ENCODE measurements at places on chromosomes 11 and 22.
A peak's percentile ranks its signal among the peaks of the same experiment; 100 is the strongest.

DNA sequence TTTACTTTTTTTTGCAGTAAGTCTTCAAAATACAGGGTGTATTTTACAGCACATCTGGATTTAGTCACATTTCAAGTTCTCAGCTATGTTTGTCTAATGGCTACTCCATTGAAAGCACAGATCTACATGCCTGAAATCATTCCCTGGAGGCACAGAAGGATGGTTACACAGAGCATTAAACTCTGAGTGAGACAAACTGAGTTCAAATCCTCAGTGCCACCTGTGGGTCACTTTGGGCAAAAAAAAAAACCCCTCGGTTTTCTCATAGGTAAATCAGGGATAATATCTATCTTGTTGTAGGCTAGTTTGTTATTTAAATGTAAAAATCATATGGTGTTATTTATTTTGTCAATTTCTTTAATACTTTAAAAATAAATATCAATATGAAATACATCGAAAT lies 7.7 kb downstream of the ANKRD49 start:
- no peak overlapping the region for H3K27ac ChIP-seq
- no peak for DNase-seq
- no peaks in the 10 kb centered on the region for H3K27me3 ChIP-seq
- no peaks in the 10 kb centered on the region for H3K4me1 ChIP-seq
- no peak overlapping the region for H3K4me3 ChIP-seq
- peaks cover 21% of the 10 kb centered on the region for H3K36me3 ChIP-seq

GRCh38 chr11:61369372-61370348 lies 7.5 kb downstream of the TMEM138 start:
- H3K27ac ChIP-seq, result no peak overlapping the region
- H3K4me1 ChIP-seq, result peaks cover 7% of the 10 kb centered on the region
- DNase-seq, result no peak
- H3K4me3 ChIP-seq, result no peak overlapping the region
- peaks cover 54% of the 10 kb centered on the region for H3K36me3 ChIP-seq
- H3K27me3 ChIP-seq, result no peaks in the 10 kb centered on the region

DNA sequence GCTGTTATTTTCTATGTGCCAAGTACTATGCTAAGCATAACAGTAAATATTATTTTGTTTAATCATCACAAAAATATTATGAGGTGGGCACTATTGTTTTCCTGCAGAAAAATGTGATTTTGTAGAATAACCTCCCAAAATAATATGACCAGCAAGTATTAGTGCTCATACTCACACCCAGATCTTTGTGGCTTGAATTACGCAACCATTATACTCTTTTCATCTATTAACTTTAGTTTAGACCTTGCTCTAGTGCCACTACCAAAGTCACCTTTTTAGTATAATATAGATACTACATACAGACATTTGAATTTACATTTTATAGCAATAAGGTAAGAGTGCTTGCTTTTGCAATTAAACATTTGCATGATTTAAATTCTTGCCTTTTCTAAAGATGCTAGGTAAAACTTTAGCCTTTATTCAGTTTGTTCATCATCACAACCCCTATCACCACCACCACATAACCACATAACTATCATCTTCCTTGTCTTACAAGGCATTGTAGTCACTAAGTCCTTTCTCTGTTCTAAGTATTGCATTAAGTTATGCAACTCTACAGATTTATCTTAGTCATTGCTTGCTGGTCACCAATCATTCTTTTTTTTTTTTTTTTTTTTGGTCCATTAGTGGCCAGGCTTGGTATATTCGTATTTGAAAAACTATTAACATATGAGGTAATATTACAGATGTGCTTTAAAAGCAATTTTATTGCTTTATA lies 68.4 kb downstream of the GAS2 start:
- DNase-seq, result no peak
- H3K4me1 ChIP-seq, result no peaks in the 10 kb centered on the region

- DNase-seq, result no peak
- no peak overlapping the region for H3K4me3 ChIP-seq
- peaks cover 4% of the 10 kb centered on the region for H3K4me1 ChIP-seq
- no peaks in the 10 kb centered on the region for H3K36me3 ChIP-seq
- no peak overlapping the region for H3K27ac ChIP-seq
Observed at GRCh38 chr11:125489166-125489565, 6.9 kb downstream of the FEZ1 start.

GRCh38 chr11:19073454-19074415 lies 13.2 kb upstream of the MRGPRX2 start:
- no peak overlapping the region for H3K4me3 ChIP-seq
- peaks cover 13% of the 10 kb centered on the region for H3K27me3 ChIP-seq
- no peak for DNase-seq
- no peaks in the 10 kb centered on the region for H3K36me3 ChIP-seq
- peaks cover 4% of the 10 kb centered on the region for H3K4me1 ChIP-seq

DNA sequence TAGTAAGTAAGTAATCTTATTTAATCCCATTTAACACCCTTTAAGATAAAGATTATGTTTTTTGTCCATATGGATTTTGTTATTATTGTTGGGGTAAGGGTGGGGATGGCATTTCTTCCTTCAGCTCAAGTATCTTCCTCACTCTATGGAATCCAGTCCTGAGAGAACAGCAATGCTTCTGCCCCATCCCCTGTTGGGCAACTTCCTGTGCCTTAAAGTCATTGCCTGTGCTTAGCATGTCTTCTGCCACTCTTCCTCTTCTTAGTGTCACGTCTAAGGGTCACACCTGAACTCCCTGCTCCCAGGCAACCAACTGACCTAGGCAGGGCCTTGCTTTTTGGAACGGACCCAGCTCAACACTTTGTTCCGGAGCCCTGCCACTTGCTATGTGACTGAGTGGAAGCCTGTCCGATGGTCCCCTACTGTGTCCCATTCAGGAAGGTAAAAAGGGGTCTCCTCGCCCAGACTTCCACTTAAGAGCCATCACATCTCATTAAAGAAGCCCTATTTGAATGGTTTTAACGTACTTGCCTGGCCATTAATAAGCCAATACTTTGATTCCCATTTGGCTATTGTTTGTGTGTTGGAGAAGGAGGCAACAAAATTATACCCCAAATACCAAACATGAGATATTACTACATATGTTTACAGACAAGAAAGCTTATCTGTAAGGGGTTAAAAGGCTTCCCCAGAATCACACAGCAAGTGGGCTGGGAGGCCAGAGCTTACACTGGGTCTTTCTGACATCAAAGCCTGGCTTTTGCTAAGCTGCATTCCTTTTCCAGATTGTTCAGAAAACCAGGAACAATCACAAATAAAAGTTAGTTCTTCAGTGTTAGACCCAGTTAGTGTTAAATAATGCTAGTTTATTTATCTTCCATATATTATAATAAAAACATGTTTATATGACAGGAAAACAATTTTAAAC lies 59.2 kb downstream of the RAB38 start:
- no peak overlapping the region for H3K27ac ChIP-seq
- no peaks in the 10 kb centered on the region for H3K27me3 ChIP-seq
- DNase-seq, result no peak
- H3K4me3 ChIP-seq, result no peak overlapping the region

DNA sequence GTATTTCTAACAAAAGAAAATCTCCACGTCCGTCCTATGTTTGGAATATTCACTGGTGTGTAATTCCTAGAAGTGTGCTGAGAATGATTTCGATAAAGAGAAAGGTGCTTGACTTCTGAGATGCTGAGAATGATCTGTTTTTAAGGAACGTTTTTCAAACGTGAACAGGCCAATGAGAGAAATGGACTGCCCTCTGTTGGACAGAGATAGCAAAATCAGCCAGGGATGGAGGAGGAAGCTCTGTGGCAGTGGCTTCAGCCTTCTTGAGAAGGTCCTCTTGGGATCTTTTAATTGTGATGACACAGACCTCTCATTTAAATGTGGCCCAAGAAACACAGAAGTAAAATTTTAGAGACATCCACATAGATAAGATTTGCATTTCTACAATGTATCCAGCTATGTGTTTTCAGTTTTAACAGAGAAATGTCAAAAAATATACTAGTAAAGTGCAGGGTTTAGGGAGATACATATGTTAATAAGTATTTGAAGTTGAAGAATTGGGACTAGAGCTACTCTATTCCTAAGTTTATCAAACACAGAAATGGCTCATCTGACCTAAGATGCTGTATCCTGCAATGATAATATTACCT lies 84.0 kb upstream of the RCN1 start:
- H3K27me3 ChIP-seq, result peaks cover 28% of the 10 kb centered on the region
- no peaks in the 10 kb centered on the region for H3K36me3 ChIP-seq
- no peaks in the 10 kb centered on the region for H3K4me1 ChIP-seq
- H3K27ac ChIP-seq, result no peak overlapping the region
- DNase-seq, result peak; percentile 35

- no peak for DNase-seq
- peaks cover 43% of the 10 kb centered on the region for H3K27me3 ChIP-seq
- H3K27ac ChIP-seq, result no peak overlapping the region
- H3K4me1 ChIP-seq, result peaks cover 2% of the 10 kb centered on the region
- no peaks in the 10 kb centered on the region for H3K36me3 ChIP-seq
Observed at GRCh38 chr11:117859488-117860112, 16.9 kb downstream of the FXYD6 start.

DNA sequence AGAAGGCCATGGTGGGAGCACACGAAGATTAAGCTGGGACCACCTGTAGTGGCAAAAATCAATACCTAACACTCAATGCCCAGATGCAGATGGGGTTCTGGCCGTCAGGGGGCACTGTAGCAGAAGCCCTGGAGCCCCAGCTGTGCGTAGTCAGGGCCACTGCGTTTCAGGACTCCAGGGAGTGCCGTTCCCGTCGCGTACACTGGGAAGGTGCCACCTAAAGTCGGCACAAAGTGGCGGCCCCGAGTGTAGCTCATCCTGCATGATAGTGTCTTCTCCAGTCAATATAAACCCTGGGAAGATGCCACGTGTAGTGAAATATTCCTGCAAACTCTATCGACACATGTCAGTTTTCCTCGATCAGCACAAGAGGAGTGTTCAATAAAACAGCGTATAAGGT lies 123.8 kb upstream of the NTM start:
- H3K4me3 ChIP-seq, result no peak overlapping the region
- DNase-seq, result no peak
- H3K27me3 ChIP-seq, result no peaks in the 10 kb centered on the region
- H3K36me3 ChIP-seq, result no peaks in the 10 kb centered on the region
- H3K27ac ChIP-seq, result no peak overlapping the region
- no peaks in the 10 kb centered on the region for H3K4me1 ChIP-seq

- no peak overlapping the region for H3K4me3 ChIP-seq
- peaks cover 63% of the 10 kb centered on the region for H3K4me1 ChIP-seq
- peak overlapping the region; percentile 64 for H3K27ac ChIP-seq
- peaks cover 71% of the 10 kb centered on the region for H3K36me3 ChIP-seq
Observed at GRCh38 chr11:3831378-3832239, 9.2 kb downstream of the RHOG start.

DNA sequence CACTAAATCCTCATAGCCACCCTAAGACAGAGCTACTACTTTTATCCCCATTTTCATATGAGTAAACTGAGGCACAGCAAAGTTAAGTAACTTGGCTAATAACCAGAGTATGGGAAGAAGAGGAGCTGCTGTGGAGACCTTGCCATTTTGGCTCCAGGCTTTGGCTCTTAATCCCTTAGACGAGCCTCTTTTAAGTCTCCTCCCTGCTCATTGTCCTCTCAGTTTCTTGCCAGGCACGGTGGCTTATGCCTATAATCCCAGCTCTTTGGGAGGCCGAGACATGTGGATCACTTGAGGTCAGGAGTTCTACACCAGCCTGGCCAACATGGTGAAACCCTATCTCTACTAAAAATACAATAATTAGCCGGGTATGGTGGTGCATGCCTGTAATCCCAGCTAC lies 78.6 kb downstream of the PRR5L start:
- H3K36me3 ChIP-seq, result no peaks in the 10 kb centered on the region
- peaks cover 86% of the 10 kb centered on the region for H3K27me3 ChIP-seq
- H3K4me1 ChIP-seq, result peaks cover 28% of the 10 kb centered on the region
- H3K27ac ChIP-seq, result no peak overlapping the region

GRCh38 chr11:98835335-98835734 lies 185.4 kb upstream of the CNTN5 start:
- no peaks in the 10 kb centered on the region for H3K4me1 ChIP-seq
- H3K27ac ChIP-seq, result no peak overlapping the region
- no peaks in the 10 kb centered on the region for H3K36me3 ChIP-seq

DNA sequence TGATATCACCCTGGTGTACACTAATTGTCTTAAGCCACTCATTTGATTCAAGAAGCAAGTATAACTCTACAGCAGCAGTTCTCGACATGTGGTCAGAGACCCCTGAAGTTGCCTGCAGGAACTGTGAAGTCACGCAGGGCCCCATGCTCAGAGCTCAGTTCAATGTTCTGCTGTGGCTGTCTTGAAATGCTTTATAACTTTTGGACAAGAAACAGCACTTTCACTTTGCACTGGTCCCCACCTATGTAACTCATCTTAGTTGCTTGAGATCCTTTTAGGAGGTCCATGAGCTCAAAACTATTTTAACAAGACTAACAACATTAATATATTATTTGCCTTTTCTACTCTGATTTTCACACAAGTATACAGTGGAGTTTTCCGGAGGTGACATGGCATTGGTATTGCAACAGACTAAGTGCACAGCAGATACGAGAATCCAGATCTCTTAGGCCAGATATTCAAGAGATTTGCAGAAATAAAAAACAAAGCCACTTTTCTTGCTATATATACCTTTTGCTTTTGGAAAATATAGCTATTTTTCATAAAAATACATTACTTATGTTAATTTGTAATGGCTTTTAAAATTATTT lies 64.8 kb downstream of the PRR5L start:
- peaks cover 40% of the 10 kb centered on the region for H3K4me1 ChIP-seq
- no peak overlapping the region for H3K27ac ChIP-seq
- H3K36me3 ChIP-seq, result no peaks in the 10 kb centered on the region
- no peak for DNase-seq
- peaks cover 23% of the 10 kb centered on the region for H3K27me3 ChIP-seq
- H3K4me3 ChIP-seq, result no peak overlapping the region

- no peak for DNase-seq
- H3K4me3 ChIP-seq, result no peak overlapping the region
- H3K27ac ChIP-seq, result no peak overlapping the region
- no peaks in the 10 kb centered on the region for H3K36me3 ChIP-seq
- H3K4me1 ChIP-seq, result no peaks in the 10 kb centered on the region
Observed at GRCh38 chr22:48979482-48979881, 848.2 kb downstream of the BRD1 start.

DNA sequence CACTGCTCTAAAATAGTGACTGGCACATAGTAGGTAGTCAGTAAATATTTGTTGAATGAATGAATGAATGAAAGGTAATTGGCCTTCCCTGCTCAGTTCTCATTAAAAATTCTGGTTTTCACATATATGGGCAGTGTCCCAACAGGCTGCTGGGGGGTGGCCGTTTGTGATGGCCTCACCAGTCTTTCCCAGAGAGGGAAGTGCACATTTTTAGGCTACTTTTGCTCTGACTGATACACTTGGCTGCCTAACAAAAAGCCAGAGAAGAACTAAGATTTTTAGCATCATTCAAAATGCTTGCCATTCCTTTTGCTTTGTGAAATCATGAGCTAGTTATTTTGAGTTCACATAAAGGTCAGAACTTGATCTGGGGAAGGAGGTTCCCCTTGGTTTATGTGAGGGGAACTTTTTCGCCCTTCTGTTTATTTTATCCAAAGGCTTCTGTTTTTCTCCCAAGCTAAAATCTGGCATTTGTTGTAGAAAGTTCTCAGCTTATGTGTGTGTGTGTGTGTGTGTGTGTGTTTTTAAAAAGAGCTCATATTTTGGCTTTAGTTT lies 83.1 kb downstream of the PTPRJ start:
- peaks cover 82% of the 10 kb centered on the region for H3K4me1 ChIP-seq
- H3K4me3 ChIP-seq, result no peak overlapping the region
- DNase-seq, result no peak
- peaks cover 52% of the 10 kb centered on the region for H3K36me3 ChIP-seq
- H3K27ac ChIP-seq, result peak overlapping the region; percentile 84

Data from activated naive CD4-positive, alpha-beta T cell treated with anti-CD3 and anti-CD28 coated beads, Interleukin-2, amount 10 ng/mL, durations not matched to agents 7 days and 5 days (primary cell).